NCI-H1436 treated with DMSO at 0.1 percent for 48 hours (cell line): ENCODE measurements at places on chromosomes 1 and 21.

GRCh38 chr1:159879977-159880376 is 17.5 kb upstream of the VSIG8 start:
- no peak for DNase-seq

DNA sequence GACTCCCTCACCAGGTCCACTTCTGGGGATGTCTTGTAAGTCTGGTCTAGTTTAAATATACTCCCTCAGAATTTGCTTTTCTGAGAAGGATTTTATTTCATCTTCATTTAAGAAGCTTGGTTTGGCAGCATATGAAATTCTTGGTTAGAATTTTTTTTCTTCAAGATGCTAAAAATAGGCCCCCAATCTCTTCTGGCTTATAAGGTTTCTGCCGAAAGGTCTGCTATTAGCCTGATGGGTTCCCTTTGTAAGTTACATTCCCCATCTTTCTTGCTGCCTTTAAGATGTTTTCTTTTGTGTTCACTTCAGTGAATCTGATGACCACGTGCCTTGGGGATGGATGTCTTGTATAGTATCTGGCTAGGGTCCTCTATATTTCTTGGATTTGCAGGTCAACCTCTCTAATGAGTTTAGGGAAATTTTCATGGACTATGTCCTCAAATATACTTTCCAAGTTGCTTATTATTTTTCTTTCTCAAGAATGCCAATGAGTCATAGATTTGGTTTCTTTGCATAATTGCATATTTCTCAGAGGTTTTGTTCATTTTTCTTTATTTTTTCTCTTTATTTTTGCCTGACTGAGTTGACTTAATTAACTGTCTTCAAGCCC is 19.4 kb downstream of the TCP10L start:
- no peak for DNase-seq

- no peak for DNase-seq
Observed at GRCh38 chr1:67586596-67586995, 98.4 kb upstream of the GADD45A start.

DNA sequence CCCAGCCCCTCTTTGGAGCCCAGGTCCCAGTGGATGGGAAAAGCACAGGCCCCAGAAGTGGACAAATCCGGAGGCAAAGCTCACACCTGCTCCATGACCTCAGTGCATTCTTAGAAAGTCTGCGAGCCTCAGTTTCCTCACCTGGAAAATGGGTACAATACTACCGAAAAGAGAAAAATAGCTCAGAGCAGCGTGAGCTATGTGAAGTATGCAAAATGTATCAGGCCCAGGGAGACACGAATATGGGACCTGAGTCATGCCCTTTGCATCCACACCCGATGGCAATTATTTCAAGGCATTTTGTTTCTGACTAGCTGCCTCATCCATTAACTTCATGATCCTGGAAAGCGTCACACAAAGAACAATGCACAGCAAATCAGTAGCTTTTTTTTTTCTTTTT is 9.2 kb downstream of the ALDH4A1 start:
- DNase-seq = no peak

DNA sequence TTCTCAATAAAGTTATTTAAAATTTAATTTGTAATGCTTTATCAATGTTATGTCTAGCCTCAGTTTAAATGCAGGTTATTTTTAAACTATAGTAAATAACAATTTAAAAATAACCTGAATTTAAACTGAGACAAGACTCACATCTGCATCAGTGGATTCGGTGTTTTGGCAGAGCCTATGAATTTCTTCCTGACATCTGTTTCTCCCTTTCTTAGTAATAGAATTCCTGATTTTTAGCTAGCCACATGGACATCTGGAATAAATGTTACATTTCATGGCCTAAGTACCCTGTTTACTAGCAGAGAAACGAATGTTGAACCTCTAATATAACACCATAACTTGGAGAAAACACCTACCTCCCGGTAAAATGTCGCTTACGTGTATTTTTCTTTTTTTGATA is 1141.6 kb upstream of the ADGRL2 start:
- DNase-seq = no peak
